ELF-1 (cell line): ENCODE measurements at places on chromosomes 13 and 19.

GRCh38 chr13:111174377-111175114 lies 59.4 kb downstream of the ARHGEF7 start:
- no peak for DNase-seq

DNA sequence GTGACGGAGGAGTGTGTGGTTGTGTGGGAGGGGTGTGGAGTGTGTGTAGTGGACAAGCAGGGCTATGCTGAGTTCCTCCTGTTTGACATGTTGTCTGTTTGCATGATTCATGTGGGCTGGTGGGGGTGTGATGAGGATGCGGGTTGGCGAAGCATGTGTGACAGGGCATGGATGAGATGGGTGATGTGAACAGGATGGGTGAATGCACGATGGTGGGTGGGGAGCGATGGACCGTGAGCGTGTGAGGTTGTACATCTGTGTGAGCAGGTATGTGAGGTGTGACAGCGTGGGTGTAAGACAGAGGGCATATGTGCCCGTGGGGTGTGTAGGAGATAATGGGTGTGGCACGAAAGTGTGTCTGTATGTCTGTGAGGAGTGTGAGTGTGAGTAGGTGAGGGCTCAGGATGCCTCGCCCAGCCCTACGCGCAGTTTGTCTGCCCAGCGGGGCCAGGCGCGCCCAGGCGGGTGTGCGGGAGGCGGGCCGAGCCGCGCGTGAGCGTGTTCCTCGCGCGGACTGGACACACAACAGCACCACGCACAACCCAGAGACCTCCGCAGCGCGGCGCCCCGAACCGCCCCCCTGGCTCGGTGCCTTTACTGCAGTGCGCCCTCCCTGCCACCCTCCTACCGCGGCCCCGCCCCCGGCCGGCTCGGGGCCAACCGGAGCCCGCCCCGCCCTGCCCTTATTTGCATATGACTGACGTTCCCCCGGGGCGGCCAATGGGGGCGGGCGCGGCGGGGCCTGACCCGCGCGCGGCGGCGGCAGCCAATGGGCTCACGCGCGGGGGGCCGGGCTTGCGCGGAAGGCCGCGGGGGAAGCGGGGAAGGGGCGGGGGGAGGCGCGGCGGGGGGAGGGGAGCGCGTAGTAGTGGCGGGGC lies 14.4 kb downstream of the CIC start:
- DNase-seq: peak; percentile 83

GRCh38 chr13:70756088-70756487 lies 647.8 kb upstream of the KLHL1 start:
- DNase-seq: no peak

DNA sequence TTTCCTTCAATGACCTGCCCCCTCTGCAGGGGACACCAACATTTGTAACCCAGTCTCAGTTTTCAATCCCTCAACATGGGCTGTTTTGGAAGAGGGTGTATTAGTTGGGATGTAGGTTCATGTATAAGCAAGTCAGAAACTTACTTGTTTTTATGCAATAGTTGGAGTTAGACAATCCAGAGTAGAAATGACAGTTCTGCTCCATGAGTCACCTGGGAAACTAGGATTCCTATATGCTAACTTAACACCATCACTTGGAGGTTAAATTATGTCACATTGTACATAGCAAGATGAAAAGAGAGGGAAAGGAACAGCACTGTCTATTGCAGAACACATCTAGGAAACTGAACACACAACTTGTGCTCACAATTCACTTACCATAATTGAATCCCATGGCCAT lies 436.4 kb downstream of the RFC3 start:
- DNase-seq: no peak

DNA sequence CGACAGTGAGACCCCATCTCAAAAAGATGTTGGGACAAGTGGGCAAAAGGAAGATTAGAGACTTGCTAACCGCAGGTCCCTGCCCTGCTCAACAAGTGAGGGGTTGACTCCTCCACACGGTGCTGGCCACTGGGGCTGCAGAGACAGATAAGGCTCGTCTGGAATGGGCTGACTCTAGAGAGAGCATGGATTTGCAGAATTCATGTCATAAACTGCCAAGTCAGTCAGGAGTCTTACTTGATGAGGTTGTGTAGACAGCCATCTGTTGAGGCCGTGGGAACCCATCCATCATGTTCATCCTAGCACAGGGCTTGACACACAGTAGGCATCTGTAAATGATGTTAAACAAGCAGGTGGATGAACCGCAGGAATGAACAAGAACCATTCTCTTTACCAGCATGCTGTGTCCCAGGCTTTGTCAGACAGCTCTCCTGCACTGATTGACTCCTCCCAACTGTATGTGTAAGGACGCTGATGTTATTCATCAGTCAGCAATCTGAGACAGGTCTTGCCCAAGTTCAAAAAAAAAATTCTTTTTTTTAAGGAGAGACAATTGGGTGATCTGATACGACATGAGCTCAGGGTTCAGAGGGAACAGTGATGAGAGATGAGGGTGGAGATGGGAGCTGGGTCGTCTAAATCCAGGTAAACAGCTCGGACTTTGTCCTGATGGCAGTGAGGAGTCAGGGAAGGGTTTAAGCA lies 8.8 kb downstream of the PAF1 start:
- DNase-seq: no peak

GRCh38 chr19:51097166-51097738 lies 11.0 kb downstream of the CTU1 start:
- DNase-seq: peak; percentile 53

DNA sequence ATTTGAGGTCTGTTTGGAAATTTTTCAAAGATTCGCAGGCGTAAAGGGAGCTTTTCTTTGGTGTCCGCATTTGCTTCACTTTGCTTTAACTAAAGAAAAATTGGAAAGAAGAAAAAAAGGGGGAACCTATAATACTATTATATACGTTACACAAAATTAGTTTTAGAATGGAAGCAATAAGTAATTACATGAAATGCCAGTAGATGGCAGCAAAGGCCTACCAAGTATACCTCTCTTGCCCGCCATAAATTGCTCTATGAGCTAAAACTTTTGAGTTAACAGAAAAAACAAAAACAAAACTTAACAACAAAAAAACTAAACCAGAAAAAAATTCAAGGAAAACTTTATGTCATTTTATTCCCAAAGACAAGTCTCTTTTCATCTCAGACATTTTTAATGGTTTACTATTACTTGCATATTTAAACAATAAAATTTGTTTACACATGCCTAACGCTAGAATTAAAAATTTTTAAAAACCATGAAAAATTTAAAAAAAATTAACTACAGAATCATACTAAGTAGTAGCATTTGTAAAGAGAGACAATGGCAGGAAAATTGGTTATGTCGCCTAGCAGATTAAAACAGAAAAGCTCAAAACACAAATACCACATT lies 271.4 kb downstream of the NALCN start:
- no peak for DNase-seq

GRCh38 chr19:51576850-51577249 lies 5.8 kb downstream of the ZNF175 start:
- DNase-seq: no peak

DNA sequence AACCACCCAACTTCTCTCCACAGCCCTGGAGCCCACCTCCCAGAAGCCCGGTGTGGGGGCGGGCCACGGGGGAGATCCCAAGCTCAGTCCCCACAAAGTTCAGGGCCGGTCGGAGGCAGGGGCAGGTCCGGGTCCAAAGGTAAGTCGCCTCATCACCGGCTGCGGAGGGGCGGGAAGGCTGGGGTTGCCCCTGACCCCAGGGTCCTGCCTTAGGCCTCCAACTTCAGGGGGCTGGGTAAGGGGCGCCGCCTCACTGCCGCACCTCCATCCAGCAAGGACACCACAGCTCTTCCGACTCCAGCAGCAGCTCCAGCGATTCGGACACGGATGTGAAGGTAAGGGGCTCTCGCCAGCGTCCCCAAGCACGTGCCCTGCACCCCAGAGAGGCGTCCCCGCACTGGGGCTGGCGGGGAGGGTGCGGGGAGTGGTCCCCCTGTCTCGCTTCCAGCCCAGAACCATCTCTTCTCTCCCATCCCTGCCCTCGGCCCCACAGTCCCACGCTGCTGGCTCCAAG lies 358 bp downstream of the C19orf33 start:
- no peak for DNase-seq

- peak; percentile 56 for DNase-seq
These were observed 20.5 kb downstream of the DZIP1 start for GRCh38 chr13:95624020-95624419.

DNA sequence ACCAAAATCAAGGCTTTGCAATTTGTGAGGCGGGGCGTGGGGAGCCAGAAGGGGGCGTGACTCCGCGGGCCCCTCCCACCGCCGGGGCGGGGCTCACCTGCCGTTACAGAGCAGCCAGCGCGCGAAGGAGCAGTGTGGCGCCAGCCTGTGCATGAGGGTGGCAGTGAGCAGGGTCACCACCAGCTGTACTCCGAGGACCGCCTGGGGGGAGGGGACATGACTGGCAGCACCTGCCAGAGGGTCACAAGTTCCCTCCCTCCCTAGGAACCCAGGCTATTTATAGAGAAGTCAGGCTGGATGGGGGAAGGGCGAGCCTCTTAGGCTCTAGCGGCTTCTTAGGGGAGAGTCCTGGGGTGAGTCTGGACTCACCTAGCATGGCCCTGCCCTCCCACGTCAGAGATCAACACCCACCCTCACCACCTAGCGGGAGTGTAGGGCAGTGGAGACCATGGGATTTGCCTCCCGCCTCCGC lies 3.6 kb downstream of the TMEM161A start:
- DNase-seq: peak; percentile 90

- no peak for DNase-seq
These were observed 11.4 kb upstream of the RFXAP start for GRCh38 chr13:36807616-36808015.

GRCh38 chr13:110249326-110249725 lies 57.6 kb downstream of the COL4A1 start:
- DNase-seq: no peak

- no peak for DNase-seq
These were observed 6.6 kb upstream of the TPTE2 start for GRCh38 chr13:19567820-19568534.

DNA sequence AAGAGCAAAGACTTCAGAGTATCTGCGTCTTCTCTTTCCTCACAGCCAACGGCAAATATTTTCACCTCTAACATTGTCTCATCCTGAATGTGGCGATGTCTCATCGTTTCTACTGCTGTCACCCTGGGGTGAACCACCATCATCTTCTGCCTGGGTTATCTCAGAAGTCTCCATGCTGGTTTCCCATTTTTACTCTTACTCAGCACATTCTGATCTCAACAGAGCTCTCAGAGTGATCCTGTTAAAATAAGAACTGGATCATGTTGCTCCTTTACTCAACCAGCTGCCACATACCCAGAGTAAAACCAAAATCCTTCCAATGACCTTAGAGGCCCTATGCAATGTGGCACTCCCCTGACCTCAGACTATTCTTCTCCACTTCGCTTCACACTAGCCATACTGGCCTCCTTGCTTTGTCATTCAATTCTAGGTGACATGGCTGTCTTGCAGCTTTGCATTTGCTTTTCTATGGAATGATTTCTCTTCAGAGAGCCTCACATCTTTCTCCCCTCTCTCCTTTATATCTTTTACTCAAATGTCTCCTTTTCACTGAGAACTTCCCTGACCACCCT lies 7.8 kb upstream of the OLFM4 start:
- no peak for DNase-seq

- peak; percentile 66 for DNase-seq
These were observed 18.5 kb upstream of the IGLON5 start for GRCh38 chr19:51292971-51293370.

- no peak for DNase-seq
These were observed 81.2 kb downstream of the TBC1D4 start for GRCh38 chr13:75400775-75401174.

DNA sequence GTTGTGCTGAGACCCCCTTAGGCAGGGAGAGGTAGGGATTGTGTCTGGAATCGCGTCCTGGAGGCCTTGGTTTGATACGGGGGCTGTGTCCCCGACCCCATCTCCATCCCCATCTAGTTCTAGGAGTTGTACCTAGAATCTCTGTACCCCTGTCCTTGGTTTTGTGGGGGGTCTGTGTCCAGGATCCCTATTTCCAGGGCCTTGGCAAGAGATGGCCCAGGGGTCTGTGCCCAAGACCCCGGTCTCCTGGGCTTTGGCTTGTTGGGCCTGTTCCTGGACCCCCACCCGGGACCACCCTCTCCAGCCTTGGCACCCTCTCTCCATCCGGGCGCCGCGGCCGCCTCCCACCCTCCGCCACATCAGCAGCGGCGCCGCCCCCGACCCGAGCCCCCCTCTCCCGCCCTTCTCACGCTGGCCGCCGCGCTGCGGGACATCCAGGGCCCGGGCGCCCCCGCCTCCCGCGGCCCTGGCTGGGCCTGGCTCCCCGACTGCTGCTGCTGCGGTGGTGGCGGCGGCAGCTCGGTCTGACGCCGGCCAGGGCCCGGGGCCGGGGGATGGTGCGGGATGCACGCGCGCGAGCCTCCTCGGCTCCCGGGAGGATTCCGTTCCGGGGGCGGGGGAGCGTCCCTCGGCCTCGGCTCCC lies at the start of gene NUMBL:
Gene NUMBL, minus strand, starts transcription at position 602 of the 643 bp plus-strand sequence. Its CDS starts 168 bp downstream, at position 434.
- DNase-seq: peak; percentile 32

DNA sequence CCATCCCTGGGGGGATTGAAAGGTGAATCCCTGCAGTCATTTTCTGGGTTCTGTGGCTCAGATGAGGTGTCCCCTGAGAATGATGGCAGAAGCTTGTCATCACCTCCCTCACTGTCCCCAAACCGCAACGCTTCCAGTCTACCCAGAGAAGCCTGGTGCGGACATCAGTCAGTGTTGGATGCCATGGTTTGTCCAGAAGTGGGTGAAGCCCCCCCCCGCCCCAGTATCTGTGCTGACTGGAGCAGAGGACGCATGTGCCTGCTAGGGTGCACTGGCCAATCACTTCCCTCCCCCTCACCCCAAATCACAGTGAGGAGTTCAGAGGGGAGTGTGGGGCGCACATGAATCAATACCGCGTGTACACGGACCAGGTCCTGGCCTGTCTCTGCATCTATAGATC lies 150.5 kb downstream of the TEX29 start:
- no peak for DNase-seq

GRCh38 chr13:44652168-44652567 lies 76.0 kb upstream of the TSC22D1 start:
- DNase-seq: no peak

DNA sequence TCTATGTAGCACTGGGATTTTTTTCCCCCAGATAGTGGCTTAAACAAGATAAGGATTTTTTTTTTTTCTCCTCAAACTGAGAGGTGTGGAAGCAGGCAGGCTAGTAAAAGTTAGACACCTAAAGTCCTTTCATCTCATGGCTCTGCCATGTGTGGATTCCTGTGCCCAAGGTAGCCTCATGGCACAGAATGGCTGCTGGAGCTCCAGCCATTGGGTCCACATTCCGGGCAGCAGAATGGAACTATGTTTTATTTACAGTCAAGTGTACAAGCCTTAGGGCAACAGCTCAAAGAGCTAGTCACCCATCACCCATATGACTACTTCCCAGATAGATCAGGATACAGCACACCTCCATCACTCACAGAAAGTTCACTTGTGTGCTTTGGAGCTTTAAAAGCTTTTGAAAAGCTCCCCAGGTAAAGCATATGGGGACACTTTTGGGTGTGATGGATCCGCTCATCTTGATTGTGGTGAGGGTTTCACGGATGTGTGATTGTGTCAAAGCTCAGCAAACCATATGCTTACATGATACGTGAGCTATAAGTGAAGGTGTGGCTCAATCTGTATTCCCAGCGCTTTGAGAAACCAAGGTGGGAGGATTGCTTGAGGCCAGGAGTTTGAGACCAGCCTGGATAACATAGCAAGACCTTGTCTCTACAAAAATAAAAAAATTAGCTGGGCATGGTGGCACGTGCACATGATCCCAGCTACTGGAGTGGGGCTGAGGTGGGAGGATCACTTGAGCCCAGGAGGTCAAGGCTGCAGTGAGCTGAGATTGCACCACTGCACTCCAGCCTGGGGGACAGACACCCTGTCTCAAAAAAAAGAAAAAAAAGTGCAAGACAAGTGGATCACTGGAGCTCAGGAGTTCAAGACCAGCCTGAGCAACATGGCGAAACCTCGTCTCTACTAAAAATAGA lies 18.1 kb downstream of the PGLS start:
- DNase-seq: no peak
